ENCODE measurements at places on chromosomes 11 and 22.

- DNase-seq: no peak
Observed at GRCh38 chr11:3161720-3162409, 3.2 kb downstream of the OSBPL5 start.

GRCh38 chr22:36662981-36663380 lies 40.6 kb downstream of the CACNG2 start:
- no peak for DNase-seq

DNA sequence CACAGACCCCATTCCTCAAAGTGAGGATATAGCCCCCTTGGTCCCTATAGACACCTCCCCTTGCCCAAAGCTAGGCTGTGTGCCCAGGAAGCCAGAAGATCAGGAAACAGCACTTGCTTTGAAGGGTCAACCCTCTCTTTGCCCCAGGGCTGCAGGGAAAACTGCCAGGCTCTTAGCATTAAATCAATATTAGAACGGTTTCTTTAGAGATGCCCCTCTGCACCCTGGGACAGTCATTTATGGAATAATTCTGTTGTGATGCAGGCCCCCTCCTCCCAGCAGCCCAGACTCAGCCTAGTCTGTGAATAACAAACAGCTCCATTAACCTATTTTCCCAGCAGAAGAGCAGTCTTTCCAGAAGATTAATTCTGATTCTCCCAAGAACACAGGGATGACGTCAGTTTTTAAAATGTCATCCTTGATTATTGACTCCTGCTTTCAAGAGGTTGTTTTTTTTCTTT lies 11.6 kb upstream of the CAPN5 start:
- no peak for DNase-seq

GRCh38 chr22:30054067-30054763 lies 26.0 kb upstream of the HORMAD2 start:
- no peak for DNase-seq

DNA sequence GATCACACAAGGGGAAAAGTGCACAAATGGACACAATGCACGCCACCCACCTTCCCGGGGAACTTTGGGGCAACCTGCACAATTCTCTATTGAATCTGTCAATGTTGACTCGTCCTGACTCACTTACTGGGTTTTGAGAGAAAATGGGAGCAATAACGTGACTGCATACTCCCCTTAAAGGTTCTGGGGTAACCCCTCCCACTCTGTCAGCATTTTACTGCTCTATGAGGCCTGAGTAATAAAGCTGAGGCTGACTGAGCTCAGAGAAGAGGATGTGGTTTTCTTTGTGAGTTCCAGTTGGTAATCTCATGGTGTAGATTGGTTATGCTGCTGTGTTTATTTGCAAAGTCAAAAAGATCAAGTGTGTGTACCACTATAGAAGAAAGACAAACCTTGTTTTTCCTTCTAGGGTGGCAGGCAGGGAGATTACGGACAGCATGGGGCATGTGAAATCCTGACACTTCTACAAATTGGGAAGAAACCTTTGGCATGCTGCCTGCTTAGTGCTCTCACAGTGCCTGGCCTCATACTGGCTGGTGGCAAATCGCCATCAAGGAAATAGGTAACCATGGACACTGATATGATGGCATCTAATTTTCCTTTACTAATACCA lies 16.1 kb upstream of the APOA1 start:
- peak; percentile 28 for DNase-seq

GRCh38 chr22:33975841-33976240 lies 55.6 kb upstream of the LARGE1 start:
- DNase-seq: no peak

- no peak for DNase-seq
Observed at GRCh38 chr11:124823512-124824376, 23.5 kb upstream of the MSANTD2 start.

DNA sequence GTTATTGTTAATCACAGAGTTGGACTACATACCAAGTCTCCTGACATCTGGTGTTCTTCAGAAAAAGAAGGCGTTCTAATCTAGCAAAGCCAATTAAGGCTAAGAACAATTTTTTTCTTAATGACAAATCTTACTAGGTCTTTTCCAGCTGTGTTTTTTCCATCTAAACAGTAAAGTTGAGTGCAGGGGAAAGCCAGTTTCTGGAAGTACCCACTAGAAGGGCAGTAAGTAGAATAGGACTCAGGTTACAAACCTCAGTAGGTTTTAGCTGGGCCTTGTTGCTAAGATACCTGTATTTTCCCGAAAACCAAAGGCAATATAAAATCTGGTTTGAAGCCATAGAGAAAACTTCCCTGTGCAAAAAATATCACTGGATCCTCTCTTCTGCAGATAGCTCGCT lies 351.9 kb downstream of the ETS1 start:
- DNase-seq: no peak

GRCh38 chr11:96158126-96158525 lies 184.9 kb downstream of the MAML2 start:
- DNase-seq: no peak

DNA sequence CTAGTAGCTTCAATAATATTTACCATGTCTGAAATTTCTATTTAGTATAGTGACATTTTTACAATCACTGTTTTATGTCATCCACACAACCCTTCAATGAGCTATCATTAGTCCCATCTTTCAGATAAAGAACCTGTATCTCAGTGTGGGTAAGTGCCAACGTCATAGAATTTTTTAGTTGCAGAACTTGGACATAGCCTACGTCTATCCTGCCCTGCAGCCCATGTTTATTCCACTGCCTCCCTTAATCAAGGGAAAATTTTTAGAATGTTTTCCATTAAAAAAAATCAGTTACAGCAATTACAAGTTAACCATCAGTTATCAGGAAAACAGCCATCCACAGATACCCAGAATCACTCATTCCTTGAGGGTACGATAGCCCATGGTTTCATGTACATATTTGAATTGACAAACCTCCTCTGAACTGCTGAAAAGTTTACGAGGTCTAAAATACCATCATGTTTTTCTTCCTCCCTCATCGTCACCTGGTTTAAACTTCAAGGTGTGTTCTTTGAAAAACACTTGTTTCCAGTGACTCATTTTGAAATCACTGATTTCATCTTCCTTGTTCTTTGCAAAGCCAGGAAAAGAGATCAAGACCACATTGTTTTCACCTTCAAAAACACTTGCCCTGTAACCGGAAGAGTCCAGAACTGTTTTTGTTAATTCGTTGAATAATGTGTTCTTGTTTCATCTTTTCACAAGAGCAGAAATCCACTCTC lies 100.9 kb downstream of the FAM76B start:
- no peak for DNase-seq

GRCh38 chr11:46555267-46556054 lies 38.4 kb downstream of the AMBRA1 start:
- DNase-seq: no peak

DNA sequence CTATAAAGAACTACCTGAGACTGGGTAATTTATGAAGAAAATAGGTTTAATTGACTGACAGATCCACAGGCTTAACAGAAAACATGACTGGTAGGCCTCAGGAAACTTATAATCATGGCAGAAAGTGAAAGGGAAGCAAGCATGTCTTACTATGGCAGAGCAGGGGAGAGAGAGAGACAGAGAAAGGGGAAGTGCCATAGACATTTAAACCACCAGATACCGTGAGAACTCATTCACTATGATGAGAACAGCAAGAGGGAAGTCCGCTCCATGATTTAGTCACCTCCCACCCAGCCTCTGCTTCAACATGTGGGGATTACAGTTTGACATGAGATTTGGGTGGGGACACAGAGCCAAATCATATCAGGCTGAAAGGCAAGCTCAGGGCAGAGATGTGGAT lies 327.1 kb upstream of the DDI1 start:
- no peak for DNase-seq

- no peak for DNase-seq
Observed at GRCh38 chr11:123357353-123357989, 72.6 kb upstream of the GRAMD1B start.

DNA sequence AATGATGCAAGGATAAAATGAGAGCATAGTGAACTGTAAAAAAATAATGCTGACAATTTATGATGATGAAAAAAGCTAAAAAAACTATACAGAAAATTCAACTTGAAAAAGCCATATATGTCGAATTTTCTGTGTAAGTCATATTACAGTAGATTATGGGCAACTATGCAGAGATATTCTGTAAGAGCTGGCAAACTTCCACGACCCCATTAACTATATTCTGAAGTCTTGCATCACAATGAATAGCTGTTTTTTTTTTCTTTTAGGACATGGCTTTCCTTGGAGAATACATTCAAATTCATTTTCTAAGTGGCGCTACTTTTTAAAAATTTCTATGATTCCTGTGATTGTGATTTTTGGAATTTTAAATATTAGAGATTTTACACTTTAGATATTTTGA lies 18.4 kb downstream of the PSMD13 start:
- DNase-seq: no peak

- no peak for DNase-seq
Observed at GRCh38 chr22:25749420-25750169, 7.6 kb downstream of the MYO18B start.

- DNase-seq: no peak
Observed at GRCh38 chr11:19642185-19643158, 70.2 kb upstream of the NAV2 start.

- peak; percentile 80 for DNase-seq
Observed at GRCh38 chr11:61041755-61042518, 60.4 kb upstream of the CD5 start.
